COLO829 (cell line): ENCODE measurements at places on chromosomes 1 and 21.

GRCh38 chr1:235597867-235598553, 51.6 kb downstream of the GNG4 start:
- DNase-seq: no peak

- DNase-seq: no peak
Observed at GRCh38 chr1:224540535-224540934, 75.6 kb upstream of the CNIH3 start.

DNA sequence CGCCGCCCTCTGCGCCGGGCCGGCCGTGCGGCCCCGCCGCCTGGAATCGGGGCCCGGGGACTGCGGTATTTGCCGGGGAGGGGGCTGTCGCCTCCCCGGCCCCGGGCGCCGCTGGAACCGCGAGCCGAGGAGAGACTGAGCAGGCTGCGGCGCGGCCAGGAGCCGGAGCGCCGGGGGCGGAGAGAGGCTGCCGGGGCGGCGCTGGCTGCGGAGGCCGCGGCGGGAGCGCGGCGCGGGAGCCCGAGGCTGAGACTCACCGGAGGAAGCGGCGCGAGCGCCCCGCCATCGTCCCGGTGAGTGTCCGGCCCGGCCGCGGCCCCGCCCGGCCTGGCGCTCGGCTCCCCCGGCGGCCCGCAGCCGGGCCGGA, 746 bp downstream of the DYRK1A start:
- no peak for DNase-seq

DNA sequence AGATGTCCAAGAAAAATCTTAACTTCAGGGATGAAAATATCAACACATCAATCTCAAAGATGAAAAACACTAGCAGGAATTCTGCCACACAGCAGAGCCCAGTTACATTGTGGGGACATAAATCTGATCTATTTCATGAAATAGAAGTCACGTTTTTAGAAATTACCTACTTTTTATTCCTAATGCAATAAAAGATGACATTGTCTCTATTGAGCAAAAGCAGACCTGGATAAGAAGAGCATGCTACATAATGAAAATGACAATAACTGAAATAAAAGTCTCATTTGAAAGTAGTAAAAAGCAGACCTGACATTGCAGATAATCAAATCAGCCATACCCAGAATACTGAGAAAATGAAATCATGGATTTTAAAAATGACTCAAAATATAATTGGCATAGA, 156.8 kb downstream of the NTNG1 start:
- DNase-seq: no peak

DNA sequence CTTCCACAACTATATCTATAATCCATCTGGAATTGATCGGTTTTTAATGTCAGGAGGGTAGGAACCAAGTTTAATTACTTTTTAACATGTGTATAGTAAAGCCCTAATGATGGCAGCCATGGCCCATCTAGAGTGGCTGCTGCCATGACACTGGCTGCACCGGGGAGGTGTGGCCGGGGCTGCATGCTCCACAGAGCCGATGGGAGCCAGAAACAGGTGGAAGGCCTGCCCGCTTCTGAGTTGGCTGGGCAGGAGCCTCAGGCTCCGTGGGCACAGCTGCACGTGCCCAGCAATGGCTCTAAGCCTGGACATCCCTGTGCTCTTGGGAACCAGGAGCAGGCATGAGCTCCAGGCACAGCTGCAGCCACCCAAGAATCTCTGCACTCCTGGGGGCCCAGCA, 73.0 kb downstream of the GBP6 start:
- DNase-seq: no peak

- no peak for DNase-seq
Observed at GRCh38 chr1:6391951-6392808, 1.4 kb downstream of the ACOT7 start.

GRCh38 chr1:199735660-199736059, 291.9 kb upstream of the NR5A2 start:
- DNase-seq: no peak

GRCh38 chr1:171792656-171793369, 11.4 kb downstream of the METTL13 start:
- no peak for DNase-seq

DNA sequence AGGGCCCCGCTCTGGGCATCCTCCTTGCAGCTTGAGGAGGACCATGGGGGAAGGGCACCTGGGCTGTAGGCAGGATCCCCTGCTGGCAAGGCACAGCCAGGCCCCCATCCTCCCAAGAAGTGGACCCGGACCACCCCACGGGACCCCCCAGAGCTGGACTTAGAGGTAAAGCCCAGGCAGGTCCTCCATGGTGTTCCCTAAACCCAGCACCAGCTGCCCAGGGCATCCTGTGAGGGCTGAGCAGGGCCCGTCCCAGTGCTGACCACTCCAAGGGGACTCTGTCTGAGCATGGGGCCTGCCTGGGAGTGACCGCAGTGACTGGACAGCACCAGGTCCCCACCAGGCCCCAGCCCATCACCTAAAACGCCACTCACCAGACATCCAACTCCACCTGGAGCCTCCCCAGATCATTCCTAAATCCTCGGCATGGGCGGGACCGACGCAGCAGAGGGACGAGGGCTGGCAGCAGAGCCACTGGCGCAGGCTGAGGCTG, 21.3 kb downstream of the COL6A2 start:
- DNase-seq: no peak

DNA sequence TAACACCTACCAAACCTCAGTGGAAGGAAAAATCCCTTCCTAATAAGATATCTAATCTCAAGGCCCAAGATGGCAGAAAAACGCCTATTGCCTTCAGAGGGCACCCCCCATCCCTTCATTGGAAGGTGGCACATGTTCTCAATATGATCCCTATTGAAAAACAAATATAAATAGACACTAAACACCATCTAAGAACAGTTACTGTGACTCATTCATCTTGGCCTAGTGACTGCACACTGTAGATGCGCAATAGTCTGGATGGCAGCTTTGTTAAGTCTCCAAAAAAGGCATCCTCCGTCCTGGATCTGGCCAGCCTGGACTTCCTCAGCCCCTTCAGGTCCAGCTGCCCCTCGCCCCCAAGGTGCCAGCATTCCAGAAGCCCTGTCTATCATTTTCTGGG, 121.9 kb downstream of the CAPN8 start:
- DNase-seq: no peak

- DNase-seq: no peak
Observed at GRCh38 chr1:213416461-213417224, 365.6 kb downstream of the RPS6KC1 start.

GRCh38 chr21:42426876-42427480, 23.3 kb downstream of the UBASH3A start:
- no peak for DNase-seq

DNA sequence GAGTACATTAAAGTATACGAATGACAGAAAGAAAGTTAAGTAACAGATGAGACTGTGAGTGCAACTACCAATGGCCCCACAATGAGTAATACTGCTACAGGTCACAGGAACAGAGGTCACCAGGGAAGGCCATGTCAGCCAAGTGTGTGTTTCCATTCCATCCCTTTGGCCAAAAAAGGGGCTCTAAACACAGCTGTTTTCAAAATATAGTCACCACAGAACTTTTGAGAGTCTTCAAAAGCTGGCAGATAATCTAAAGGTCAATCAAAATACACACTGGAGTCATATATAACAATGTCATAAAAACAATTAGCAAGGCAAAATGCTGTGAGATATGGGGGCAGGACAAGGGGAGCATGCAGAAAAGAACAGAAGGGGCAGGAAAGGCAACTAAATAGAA, 10.2 kb downstream of the USP24 start:
- DNase-seq: no peak

DNA sequence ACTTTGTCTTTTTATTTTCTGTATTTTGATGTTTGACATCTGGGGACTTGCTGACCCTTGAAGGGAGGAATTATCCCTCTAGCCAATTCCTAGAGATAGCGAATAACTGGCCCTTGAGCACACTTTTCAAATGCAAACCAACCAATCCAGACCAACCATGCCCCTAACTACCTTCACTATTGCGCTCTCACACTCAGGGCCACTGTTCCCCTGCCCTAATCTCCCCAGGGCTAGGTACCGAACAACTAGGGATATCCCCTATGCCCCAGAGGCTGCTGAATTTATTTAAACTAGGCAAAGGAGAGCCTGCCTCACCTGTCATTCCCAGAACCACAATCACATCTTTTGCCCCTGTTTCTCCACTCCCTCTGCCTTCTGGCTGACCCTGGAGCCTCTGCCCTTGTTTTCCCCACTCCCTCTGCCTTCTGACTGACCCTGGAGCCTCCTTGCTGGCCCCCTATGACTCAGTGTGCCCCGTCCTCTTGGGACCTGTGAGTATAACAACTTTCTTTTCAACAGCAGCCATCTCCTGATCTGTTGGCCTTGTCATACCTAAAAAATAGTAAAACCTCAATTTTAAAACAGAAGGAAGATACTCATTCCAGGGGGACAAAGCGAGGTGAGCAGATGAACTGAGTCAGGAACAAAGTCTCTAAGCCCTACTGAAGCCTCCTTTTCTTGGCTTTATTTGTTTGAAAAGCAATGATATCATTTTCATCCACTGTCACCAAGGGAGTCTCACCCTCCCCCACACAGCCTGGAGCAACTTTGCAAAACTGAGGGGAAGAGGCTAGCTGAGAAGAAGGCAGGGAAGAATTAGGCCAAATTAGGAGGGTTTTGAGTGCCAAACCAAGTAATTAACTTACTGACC, 115.5 kb downstream of the NMNAT2 start:
- DNase-seq: no peak
